ENCODE measurements at places on chromosomes 12 and 14.

DNA sequence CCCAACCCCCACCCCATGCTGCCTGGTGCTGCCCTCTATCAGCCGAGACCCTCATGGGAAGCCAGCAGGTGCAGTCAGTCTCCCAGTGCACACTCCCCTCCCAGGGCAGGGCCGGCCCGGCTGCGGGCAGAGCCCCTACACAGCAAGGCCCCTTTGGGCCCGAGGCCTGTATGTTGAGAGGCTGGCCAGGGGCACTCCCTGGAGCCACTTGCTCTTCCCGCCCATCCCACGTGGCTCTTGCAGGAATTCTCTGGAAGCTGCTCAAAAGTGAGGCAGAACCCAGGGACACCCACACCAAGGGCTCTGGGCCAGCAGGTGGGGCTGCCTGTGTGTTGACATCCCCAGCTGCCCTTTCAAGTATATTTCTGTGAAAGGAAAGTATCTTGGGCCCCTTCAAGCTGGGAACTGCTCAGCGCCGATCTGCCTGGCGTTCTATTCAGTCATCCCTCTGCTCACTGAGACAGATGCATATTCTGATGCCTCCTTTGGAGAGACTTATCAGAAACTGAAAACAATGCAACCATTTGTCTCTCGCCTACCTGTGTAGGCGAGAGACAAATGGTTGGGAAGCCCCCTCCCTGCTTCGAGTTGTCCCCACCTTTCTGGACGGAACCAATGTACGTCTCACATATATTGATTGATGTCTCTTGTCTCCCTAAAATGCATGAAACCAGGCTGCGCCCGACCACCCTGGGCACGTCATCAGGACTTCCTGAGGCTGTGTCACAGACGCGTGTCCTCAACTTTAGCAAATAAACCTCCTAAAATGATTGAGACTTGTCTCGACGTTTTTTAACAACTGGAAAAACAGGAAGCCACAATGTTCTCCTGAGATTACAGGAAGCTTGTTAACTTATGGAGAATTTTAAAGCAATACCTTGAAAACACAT lies 6.0 kb downstream of the GPR132 start:
- DNase-seq, result no peak

GRCh38 chr12:18946106-18946505 lies 183.4 kb upstream of the PLEKHA5 start:
- DNase-seq, result no peak

- DNase-seq, result no peak
Observed at GRCh38 chr14:99133636-99134515, 138.1 kb downstream of the BCL11B start.

DNA sequence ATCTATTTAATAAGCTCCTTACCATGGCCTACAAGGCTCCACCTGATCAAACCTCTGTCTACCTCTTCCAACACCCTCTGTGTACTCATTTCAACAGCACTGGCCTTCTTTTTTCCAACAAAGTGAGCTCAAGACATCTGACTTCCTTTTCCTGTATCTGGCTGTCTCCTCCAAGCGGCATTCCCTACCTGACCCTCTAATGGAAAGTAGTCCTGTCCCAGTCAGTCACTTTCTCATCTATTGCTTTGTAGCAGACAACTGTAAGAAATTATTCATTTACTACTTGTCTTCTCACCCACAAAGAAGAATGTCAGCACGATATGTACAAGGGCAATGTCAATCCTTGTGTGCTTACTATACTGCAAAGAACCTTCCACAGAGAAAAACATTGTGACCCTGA lies 149.6 kb downstream of the MED13L start:
- DNase-seq, result no peak

GRCh38 chr12:121575952-121576625 lies 4.7 kb downstream of the KDM2B start:
- no peak for DNase-seq

DNA sequence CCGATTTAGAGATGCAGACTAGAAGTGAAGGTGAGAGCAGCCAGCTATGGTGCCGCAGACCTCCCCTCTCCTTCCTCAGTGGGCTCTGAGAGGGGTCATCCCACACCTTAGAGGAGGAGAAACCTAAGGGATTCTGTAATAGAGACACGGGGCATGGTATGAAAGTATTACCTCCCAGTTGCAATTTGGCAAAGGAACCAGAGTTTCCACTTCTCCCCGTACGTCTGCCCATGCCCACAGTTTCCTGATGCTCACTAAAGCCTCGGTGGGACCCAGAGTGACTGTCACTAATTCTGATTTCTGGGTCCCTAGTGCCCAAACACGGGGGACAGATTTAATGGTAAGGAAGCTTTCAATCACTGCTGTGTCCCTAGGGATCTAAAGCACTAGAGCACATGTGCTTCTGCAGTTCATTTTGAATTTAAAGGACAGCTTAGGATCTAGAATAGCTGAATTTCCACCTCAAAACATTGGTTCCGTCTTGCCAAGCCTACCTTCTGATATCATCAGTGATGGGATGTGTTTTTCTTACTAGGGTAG lies 44.1 kb downstream of the DAD1 start:
- no peak for DNase-seq

DNA sequence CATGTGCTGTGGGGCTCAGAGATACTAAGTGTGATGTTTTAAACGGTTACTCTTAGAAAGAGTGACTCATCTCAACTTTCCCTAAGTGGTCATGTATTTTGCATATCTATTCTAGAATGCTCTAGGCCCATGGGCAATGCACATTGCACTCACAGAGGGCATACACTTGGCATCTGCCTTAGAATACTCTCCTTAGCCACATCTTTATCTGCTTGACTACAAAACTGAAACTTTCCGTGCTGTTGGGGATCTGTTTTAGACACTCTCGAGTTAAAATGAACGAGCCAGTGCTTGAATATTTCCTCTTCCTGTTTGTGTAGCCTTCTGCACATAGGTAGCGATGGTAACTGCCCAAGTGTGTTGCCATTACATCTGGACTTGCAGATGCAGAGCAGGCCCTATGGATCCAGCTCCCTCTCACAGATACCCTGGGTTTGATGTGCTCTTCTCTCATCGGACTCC lies 180.5 kb downstream of the CAND1 start:
- no peak for DNase-seq

DNA sequence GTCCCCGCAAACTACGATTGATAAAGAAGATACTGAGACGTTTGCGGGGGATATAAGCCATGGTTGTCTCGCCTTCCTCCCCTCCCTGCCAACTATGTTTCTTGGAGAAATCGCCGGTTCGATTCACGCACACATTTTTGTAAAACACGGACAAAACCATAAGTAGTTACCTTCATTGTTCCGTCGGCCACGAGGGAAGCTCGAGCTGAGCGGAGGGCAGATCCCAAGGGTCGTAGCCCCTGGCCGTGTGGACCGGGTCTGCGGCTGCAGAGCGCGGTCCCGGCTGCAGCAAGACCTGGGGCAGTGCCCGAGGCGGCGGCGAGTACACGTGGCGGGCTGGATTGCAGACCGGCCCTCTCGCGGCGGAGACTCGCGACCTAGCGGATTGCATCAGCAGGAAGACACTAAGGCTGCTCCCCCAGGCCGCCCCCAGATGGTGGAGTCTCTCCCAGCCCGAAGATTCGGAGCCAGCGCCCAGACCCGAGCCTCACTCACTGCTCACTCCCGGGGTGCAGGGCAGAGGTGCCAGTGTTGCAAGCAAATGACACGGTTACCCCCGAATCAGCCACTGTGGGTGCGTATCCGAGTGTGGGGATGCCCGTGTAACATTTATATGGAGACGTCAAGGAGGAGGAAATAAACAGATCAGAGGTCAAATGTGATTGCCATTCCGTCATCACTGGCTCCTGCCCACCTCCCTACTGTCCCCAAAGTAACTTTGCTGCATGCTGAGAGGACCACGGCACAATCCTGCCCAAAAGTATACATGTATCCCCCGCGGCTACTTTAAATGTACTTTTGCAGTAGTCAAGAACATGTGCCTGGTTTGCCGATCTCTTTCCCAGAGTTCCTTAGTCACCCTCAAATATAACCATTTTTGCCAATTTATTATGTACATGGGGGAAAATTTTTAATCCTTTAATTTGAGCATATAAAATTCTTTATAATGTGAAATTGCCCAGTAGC lies at the start of gene BCAT1:
Gene BCAT1, minus strand, starts transcription at position 345 of the 966 bp plus-strand sequence. Its CDS starts 169 bp downstream, at position 176.
- DNase-seq, result no peak

DNA sequence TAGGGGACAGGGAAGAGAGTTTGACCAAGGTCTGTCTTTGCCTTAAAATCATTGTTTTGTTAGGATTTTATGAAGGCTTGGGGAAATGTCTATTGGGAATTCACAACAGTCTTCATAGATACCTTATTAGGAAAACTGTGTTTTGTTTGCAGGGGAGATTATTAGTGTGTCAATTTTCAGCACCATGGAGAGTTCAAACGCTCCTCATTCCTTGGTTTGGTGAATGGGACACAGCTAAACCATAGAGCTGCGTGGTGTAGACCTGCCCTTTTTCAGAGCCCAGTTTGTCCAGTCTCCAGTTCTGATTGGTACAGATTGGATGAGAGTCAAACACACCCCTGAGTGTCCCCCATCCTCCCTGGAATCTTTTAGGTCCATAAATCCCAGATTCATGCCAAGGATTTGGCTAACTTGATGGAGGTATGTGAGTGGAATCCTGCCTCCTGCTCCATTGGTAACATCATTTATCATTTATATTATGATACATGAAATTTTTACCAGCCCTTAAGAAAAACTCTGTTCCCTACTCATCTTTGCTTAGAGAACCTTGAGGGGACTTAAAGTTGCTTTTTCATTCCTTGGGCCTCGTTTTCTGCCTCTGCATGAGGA lies 12.0 kb downstream of the NGDN start:
- DNase-seq, result no peak

- no peak for DNase-seq
Observed at GRCh38 chr12:92656911-92657310, 45.9 kb upstream of the PLEKHG7 start.

DNA sequence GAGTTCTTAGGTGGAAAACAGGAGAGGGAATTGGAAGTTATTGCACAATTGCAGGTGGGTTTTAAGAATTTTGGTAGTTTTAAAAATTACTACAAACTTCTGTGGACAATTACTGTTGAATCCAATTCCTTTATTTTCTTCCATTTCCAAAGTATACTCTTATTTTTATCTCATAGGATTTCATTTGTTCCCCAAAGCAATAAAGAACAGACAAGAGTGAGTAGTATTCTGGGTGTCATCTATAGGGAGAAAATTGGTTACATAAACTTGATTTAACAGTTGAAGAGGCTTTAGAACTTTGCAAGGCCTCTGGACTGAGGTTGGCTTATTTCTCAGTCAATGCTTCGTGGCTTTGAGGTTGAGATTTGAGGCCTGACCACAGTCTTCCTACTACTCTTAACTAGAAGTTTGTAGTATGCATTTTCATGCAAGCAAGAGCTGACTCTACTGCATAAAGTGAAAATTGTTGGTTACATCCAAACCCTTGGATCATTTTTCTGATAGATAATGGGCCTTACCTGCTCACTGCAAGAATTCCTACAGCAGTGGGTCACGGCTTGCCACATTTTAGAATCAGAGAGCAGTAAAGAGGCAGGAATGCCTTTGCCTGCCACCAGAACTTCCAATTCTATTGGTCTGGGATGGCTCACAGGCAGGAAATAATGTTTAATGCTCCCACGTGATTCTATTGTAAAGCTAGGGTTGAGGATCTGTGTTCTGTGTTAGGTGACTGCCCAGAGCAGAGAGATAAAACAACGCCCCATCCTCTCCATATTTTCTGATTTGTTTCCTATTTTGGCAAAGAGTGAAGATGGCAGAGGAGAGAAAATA lies 270.5 kb downstream of the TTC6 start:
- no peak for DNase-seq

DNA sequence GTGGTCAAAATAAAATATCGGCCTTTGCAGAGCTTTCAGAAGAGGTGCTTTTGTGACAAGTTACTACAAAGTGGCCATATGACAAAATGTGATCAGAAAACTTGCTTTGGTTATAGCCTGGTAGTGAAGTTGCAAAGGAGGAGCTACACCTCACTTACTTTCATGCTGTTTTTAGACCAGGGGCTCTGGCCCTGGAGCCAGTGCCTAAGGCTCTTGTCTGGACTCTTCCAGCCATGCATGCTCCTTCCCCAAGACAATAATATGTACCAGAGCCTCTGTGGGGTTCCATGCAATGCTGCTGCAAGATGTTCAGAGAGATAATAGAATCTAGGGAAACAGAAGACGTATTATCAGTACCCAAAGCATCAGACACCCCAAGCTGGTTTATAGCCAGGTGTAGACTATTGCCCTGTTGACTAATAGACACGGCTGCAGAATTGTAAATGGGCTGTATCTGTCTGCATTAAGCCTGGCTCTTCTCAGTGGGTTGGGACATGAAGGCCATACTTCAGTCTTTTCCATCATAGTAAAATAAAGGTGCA lies 88.5 kb downstream of the EGLN3 start:
- no peak for DNase-seq

DNA sequence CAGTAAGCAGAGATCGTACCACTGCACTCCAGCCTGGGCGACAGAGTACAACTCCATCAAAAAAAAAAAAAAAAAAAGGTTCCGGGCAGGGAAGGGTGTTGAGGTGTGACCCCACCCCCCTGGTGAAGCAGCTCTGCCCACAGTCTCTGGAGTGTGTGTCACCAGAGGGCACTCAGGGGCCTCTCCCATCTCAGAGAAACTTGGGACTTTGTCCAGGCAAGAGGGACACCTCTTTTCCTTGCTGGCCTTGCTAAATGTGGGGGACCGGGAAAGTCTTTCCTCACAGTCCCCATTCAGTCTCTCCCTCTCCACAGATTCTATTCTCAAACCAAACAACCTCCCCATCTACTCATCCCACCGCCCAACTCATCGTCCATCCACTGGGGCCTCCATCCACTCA lies 43.6 kb downstream of the RFLNA start:
- no peak for DNase-seq

GRCh38 chr14:38290601-38291188 lies 34.8 kb upstream of the CLEC14A start:
- DNase-seq, result no peak

GRCh38 chr14:70599345-70599744 lies 1.1 kb downstream of the MED6 start:
- no peak for DNase-seq

GRCh38 chr12:97745406-97746101 lies 282.9 kb downstream of the RMST start:
- DNase-seq, result no peak

- no peak for DNase-seq
Observed at GRCh38 chr12:56082967-56083366, 3.0 kb downstream of the ERBB3 start.

- no peak for DNase-seq
Observed at GRCh38 chr12:46965137-46965536, 114.3 kb upstream of the PCED1B start.

GRCh38 chr14:55547650-55548315 lies 32.2 kb upstream of the KTN1 start:
- DNase-seq, result no peak

GRCh38 chr14:93232159-93232558 lies 25.1 kb downstream of the UBR7 start:
- DNase-seq, result no peak

GRCh38 chr12:131187602-131188001 lies 233.9 kb downstream of the ADGRD1 start:
- no peak for DNase-seq

GRCh38 chr12:32509328-32510091 lies 110.2 kb downstream of the FGD4 start:
- DNase-seq, result no peak

- no peak for DNase-seq
Observed at GRCh38 chr12:46368684-46369083, 3.9 kb downstream of the SLC38A2 start.

Measured in NCI-H1105 (cell line).